Urinary bladder (tissue), 4 donors: ENCODE measurements at places on chromosomes 12 and 14. TPM values are rescaled to one million over a fixed set of nuclear protein-coding genes. Genes with fewer than 3 reads are reported as not detected.

Gene CLECL1
- not detected for total RNA-seq

Gene CD69
- 13.7 TPM for total RNA-seq

Gene ESPL1
- 4.5 TPM for total RNA-seq

Gene IFNG
- total RNA-seq, result not detected

Gene KRT74
- not detected for total RNA-seq

Gene CCND2
- total RNA-seq, result 203 TPM

Gene DHRS4L2
- 9.7 TPM for total RNA-seq

Gene C1QL4
- not detected for total RNA-seq

Gene OAS1
- 28.9 TPM for total RNA-seq

Gene OLR1
- 1.2 TPM for total RNA-seq
